ENCODE measurements at places on chromosomes 2 and 18.

GRCh38 chr2:193153576-193153975 lies 958.8 kb upstream of the TMEFF2 start:
- no peak for DNase-seq

DNA sequence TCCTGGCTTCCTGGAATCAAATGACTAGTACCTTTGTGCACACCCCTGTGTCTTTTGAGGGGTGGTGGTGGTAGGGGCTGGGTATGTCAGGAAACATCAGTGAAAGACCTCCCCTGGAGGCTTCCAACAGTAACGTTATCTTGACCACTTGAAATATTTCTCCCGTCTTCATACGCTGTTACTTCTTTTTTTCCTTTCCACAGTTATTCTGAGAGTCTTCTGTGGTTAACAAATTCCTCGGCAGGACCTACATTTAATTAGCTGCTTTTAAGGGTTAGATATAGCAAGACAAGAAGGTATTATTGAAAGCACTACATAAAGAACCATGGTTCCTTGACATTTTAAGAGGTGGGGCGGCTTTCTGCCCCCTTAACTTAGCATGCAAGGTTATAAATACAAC lies 34.6 kb downstream of the UGP2 start:
- no peak for DNase-seq

- no peak for DNase-seq
Observed at GRCh38 chr2:229237270-229237669, 33.8 kb downstream of the PID1 start.

GRCh38 chr18:6054256-6054842 lies 159.0 kb upstream of the TMEM200C start:
- DNase-seq, result no peak

- DNase-seq, result no peak
Observed at GRCh38 chr2:126723281-126723815, 67.4 kb downstream of the GYPC start.
